ENCODE measurements at places on chromosomes 6 and 20. TPM values are rescaled to one million over a fixed set of nuclear protein-coding genes. Genes with fewer than 3 reads are reported as not detected.

The TNNC2 gene
- total RNA-seq = 0.51 TPM

- DNase-seq = no peak
These were observed 140.6 kb downstream of the MTHFD1L start for GRCh38 chr6:151005896-151006632.

The MSH5 gene
- total RNA-seq = 0.98 TPM

The BEND3 gene
- total RNA-seq = 0.56 TPM

The CTSA gene
- total RNA-seq = 116 TPM

- DNase-seq = no peak
These were observed 23.1 kb upstream of the FBXO9 start for GRCh38 chr6:53042112-53042511.

The SLC22A23 gene
- 7.2 TPM for total RNA-seq

The FILIP1 gene
- total RNA-seq = 78.2 TPM

The OR12D3 gene
- total RNA-seq = not detected

DNA sequence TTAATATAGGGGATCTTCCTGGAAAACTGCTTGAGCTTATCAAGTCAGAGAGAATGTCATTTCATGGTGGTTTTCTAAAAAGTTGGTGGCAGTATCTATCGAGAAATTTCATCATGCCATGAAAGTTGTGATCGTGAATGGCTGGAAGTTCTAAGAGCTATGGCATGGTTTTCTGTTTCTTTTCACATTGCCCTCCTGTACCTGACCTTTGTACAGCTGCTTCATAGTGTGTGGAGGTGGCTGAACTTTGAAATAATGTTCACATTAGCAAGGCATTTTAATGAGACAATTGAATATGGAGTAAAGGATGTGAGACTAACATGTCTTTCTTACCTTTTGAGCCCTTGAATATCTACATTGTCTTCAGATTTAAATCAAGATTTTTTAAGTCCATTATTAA, 278.2 kb upstream of the ID4 start:
- DNase-seq = no peak

DNA sequence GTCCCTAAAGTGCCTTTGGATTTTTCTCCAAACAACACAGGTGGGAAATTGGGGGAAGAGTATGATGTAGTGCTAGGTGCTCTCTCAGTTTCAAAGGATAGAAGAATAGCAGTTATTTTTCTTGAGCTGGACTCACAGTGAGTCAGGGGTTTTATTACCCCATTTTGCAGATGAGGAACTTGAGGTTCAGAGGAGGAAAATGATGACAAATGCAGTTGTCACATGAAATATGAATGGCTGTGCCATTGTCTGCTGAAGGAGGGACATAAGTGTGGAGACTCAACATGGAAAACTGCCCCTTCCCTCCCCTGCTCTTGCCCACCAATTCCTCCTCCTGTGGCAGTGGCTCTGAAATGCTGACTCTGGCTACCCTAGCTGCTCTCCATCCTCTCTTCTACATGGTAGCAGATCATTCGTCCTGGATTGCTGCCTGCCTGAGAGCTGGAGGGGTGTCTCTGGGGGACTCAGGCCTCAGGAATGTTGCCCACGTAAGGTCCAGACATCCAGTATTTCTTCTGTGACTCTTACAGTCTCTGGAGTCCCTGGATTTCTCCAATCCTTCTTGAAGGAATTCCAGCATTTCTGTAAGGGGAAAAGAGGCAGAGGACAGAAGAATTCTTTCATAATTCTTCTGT, 37.6 kb upstream of the EPB41L1 start:
- no peak for DNase-seq

- DNase-seq = no peak
These were observed 444.0 kb upstream of the SLC35B3 start for GRCh38 chr6:8879334-8879733.

- DNase-seq = no peak
These were observed 12.0 kb downstream of the RNF8 start for GRCh38 chr6:37365791-37366190.

The PXDC1 gene
- 77.2 TPM for total RNA-seq

GRCh38 chr6:99093456-99094190, 145.9 kb upstream of the FBXL4 start:
- no peak for DNase-seq

The MBOAT1 gene
- total RNA-seq = 5.0 TPM

The BPIFA1 gene
- total RNA-seq = not detected

- DNase-seq = no peak
These were observed 386.4 kb upstream of the MMS22L start for GRCh38 chr6:97669191-97670031.

DNA sequence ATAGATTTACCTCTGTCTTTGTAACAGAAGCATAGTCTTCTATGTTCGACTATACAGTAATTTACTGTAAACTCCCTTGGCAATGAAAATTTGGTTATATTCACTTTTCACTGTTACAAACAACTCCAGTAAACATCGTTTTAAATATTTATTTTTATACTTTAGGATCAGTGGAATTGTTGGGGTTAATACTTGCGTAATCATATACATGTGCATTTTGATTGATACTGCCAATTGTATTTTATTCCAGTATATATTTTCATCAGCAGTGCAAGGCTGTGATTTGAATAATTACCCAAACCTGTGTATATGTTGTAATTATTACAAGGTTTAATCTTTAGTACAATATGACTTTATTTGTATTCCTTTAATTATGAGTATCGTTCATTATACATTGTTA, 255.7 kb downstream of the ARID1B start:
- no peak for DNase-seq
